ENCODE measurements at places on chromosomes 3 and 15. TPM values are rescaled to one million over a fixed set of nuclear protein-coding genes. Genes with fewer than 3 reads are reported as not detected.

Gene PLS1
- 42.2 TPM for total RNA-seq

Gene ROBO1
- 78.3 TPM for total RNA-seq

Gene LIPC
- total RNA-seq: not detected

Gene SLC24A1
- 4.5 TPM for total RNA-seq

Gene ACSBG1
- total RNA-seq: 10.0 TPM

GRCh38 chr3:170270282-170270881 is 48.2 kb downstream of the PRKCI start:
- no peaks in the 10 kb centered on the region for H3K27me3 ChIP-seq
- no peaks in the 10 kb centered on the region for H3K4me1 ChIP-seq
- no peak for DNase-seq
- H3K4me3 ChIP-seq: no peak overlapping the region

DNA sequence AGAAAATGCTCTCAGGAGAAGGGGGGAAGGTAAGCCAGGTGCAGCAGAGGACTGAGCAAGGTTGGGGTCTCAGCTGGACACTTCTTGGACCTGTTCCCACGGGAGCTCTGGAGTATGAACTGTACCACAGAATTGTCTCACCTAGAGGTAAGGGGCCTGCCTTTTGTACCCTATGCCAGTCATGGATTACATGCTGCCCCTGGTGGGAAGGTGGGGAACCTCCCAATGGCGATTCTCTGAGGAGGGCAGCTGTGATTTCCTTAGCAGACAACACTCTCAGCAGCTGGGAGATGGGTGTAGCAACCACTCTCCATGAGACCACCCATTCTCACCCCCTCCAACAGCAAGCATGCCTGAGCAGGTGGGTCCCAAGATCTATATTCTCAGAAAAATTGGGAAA is 329.4 kb upstream of the CTNNB1 start:
- DNase-seq: peak; percentile 52
- no peak overlapping the region for H3K27ac ChIP-seq
- H3K36me3 ChIP-seq: no peaks in the 10 kb centered on the region
- H3K4me3 ChIP-seq: no peak overlapping the region
- no peaks in the 10 kb centered on the region for H3K27me3 ChIP-seq

DNA sequence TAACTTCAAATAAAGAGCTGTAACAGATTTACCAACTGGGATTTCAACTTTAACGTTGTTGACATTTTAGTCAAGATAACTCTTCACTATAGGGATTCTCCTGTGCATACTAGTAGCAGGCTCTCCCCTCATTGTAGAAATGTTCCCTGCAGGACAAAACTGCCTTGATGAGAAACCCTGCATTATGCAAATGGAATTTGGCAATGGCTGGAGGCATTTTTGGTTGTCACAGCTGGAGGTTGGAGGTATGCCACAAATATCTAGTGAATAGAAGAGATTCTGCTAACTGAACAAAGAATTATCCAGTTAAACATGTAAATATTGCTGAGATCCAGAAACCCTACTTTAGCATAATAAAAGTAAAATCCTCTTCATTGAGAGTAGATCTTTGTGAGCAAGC is 928.8 kb upstream of the ALCAM start:
- H3K36me3 ChIP-seq: no peaks in the 10 kb centered on the region
- peak; percentile 38 for DNase-seq
- H3K4me3 ChIP-seq: no peak overlapping the region
- H3K27me3 ChIP-seq: no peaks in the 10 kb centered on the region
- peak overlapping the region; percentile 95 for H3K27ac ChIP-seq

DNA sequence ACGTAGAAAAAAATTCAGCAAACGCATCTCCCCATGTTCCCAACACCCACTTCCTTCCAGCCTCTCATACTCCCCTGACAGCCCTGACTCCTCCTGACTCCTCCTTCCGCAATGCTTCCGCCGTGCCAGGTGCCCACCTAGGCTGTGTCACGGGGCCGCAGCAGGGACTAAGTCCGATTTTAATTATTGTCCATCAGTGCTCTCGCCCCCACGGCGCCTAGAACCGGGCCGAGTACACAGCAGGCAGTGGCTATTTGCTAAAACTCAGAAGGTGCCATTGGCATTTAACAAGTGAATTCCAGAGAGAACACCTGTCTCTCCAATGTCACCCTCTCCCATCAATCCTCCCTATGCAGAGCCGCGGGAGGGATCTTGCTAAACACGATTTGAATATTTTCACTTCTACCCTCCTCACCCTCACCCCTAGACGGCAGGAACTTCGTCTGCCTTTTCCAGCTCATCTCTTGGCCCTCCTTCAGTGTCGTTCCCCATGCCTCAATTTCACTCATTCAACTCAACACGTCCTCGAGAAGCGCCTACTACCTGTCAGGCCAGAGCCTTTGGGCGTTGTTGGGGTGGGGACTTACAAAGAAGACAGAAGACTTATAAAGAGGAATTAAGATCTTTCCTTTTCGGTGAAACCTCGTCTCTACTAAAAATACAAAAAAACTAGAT is 11.5 kb upstream of the SHF start:
- H3K4me1 ChIP-seq: no peaks in the 10 kb centered on the region
- H3K4me3 ChIP-seq: peak overlapping the region; percentile 96
- DNase-seq: peak; percentile 46

- H3K4me1 ChIP-seq: peaks cover 14% of the 10 kb centered on the region
- H3K36me3 ChIP-seq: no peaks in the 10 kb centered on the region
- no peaks in the 10 kb centered on the region for H3K27me3 ChIP-seq
- no peak for DNase-seq
- H3K27ac ChIP-seq: no peak overlapping the region
- H3K4me3 ChIP-seq: no peak overlapping the region
Measured at GRCh38 chr3:23798876-23799275, 6.9 kb upstream of the UBE2E1 start.

- DNase-seq: peak; percentile 85
- H3K27ac ChIP-seq: no peak overlapping the region
- H3K36me3 ChIP-seq: no peaks in the 10 kb centered on the region
- H3K4me3 ChIP-seq: no peak overlapping the region
- no peaks in the 10 kb centered on the region for H3K27me3 ChIP-seq
Measured at GRCh38 chr3:24237971-24238706, 256.5 kb downstream of the THRB start.

GRCh38 chr3:140360332-140360731 is 317.5 kb upstream of the TRIM42 start:
- no peaks in the 10 kb centered on the region for H3K36me3 ChIP-seq
- no peak for DNase-seq
- H3K27me3 ChIP-seq: no peaks in the 10 kb centered on the region
- H3K4me1 ChIP-seq: no peaks in the 10 kb centered on the region

- no peak overlapping the region for H3K4me3 ChIP-seq
- H3K36me3 ChIP-seq: no peaks in the 10 kb centered on the region
- H3K27ac ChIP-seq: no peak overlapping the region
- 0 out of 2 replicates have a peak, but pooled peaks cover 2% of the 10 kb centered on the region for H3K4me1 ChIP-seq
Measured at GRCh38 chr3:165185707-165186327, 10.4 kb downstream of the SLITRK3 start.

DNA sequence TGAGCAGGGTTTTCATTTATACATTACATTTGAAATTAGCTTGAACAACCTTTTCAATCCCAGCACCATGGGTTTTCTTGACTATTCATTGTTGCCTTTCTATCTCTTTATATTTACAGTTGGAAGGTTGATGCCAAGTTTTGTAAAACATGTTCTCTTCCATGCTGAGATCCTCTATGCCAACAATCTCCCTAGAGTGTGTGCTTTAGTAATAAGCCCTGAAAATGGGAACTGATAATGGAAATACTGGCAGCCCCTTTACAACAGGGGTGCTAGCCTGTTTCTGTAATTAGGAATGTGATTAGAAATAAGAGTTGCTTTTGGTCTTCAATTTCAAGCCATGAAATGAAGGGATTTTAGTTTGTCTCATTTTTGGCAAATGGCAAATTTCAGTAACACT is 239.9 kb upstream of the NAALADL2 start:
- no peaks in the 10 kb centered on the region for H3K36me3 ChIP-seq
- no peak overlapping the region for H3K27ac ChIP-seq
- no peak for DNase-seq
- no peaks in the 10 kb centered on the region for H3K4me1 ChIP-seq

GRCh38 chr3:17138246-17139039 is 253.7 kb downstream of the PLCL2 start:
- H3K27ac ChIP-seq: no peak overlapping the region
- H3K36me3 ChIP-seq: no peaks in the 10 kb centered on the region
- no peak overlapping the region for H3K4me3 ChIP-seq
- no peak for DNase-seq

GRCh38 chr3:156978481-156978961 is 152.4 kb downstream of the LEKR1 start:
- no peak overlapping the region for H3K4me3 ChIP-seq
- DNase-seq: no peak
- no peaks in the 10 kb centered on the region for H3K36me3 ChIP-seq
- no peaks in the 10 kb centered on the region for H3K27me3 ChIP-seq

- no peak for DNase-seq
- no peak overlapping the region for H3K27ac ChIP-seq
- peaks cover 2% of the 10 kb centered on the region for H3K36me3 ChIP-seq
- peaks cover 11% of the 10 kb centered on the region for H3K4me1 ChIP-seq
- peaks cover 44% of the 10 kb centered on the region for H3K27me3 ChIP-seq
Measured at GRCh38 chr3:52246728-52247408, 1.3 kb downstream of the PPM1M start.

- no peak overlapping the region for H3K27ac ChIP-seq
- H3K4me3 ChIP-seq: no peak overlapping the region
- DNase-seq: no peak
- no peaks in the 10 kb centered on the region for H3K36me3 ChIP-seq
Measured at GRCh38 chr3:83393276-83393675, 1565.5 kb upstream of the CADM2 start.

Data from GM23338 (cell line).